T-helper 17 cell (primary cell): ENCODE measurements at places on chromosomes 5 and 9. TPM values are rescaled to one million over a fixed set of nuclear protein-coding genes. Genes with fewer than 3 reads are reported as not detected.

DNA sequence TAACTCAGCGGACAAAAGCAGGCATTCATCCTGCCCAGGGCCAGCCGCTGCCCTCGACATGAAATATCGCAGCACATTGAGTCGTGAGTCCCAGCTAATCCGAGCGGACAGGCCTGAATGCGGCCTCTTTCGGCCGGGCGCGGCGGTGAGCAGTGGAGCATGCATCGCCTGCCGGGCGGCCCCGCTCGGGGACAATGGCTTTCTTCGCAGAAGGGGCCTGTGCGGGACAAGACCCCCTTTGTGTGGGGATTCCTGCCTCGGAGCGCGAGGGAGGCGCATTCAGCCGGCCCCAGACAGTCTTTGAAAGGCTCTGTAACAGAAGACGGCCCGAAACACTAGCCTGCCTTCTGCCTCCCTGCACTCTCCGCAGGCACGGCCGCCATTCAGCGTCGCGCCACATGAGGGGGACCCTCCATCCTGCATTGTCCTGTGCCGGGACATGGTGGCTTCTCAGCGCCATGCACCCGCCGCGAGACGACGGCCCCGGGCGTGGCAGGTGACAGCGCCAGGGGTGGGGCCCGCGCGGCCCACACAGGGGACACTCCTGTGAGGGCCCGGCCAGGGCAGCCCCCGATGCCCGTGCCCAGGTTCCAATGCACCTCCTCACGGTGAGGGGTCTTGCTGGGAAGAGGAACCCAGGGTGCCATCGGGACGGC is 52.0 kb downstream of the EXD3 start:
- peaks cover 5% of the 10 kb centered on the region for H3K4me1 ChIP-seq
- no peak for DNase-seq
- H3K36me3 ChIP-seq: no peaks in the 10 kb centered on the region
- no peak overlapping the region for H3K27ac ChIP-seq
- H3K27me3 ChIP-seq: no peaks in the 10 kb centered on the region
- H3K4me3 ChIP-seq: no peak overlapping the region

GRCh38 chr5:172219296-172219695 is 25.3 kb downstream of the EFCAB9 start:
- H3K27me3 ChIP-seq: no peaks in the 10 kb centered on the region
- H3K36me3 ChIP-seq: peaks cover 13% of the 10 kb centered on the region
- H3K4me1 ChIP-seq: peaks cover 9% of the 10 kb centered on the region
- no peak for DNase-seq

DNA sequence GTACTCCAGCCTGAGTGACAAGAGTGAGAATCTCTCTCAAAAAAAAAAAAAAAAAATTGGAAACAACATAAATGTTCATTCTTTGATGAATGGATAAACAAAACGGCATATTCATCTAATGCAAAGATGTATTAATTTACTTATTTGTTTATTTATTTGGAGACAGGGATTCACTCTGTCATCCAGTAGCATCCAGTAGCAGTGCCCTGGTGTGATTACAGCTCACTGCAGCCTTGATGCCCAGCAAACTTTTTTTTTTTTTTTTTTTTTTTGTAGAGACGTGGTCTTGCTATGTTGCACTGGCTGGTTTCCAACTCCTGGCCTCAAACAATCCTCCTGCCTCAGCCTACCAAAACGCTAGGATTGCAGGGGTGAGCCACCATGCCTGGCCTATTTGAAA is 24.4 kb downstream of the OR2V2 start:
- DNase-seq: no peak
- peaks cover 71% of the 10 kb centered on the region for H3K27me3 ChIP-seq
- H3K4me3 ChIP-seq: no peak overlapping the region
- peaks cover 4% of the 10 kb centered on the region for H3K36me3 ChIP-seq
- H3K27ac ChIP-seq: peak overlapping the region; percentile 2

The WASHC1 gene
- total RNA-seq: 18.8 TPM

The CBY3 gene
- total RNA-seq: not detected
